Left colon (tissue), 2 donors: ENCODE measurements at places on chromosomes 4 and X.

DNA sequence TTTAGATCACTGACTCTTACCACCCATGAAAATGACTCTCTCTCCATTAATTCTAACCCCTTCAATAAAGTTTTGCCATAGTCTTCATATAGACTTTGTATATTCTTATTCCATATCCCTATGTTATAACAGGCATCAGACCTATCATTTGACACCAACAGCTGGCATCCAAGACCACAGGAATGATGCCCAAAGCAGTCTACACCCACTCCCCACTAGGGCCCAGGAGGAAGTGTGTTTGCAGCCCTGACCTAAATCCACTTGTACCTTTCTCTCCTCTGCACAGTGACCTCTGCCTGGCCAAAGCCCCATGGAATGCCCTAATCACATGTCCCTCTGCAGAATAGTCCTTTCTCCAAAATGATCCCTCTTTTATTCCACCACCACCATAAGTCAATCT is 219.2 kb downstream of the CBR4 start:
- DNase-seq, result no peak

DNA sequence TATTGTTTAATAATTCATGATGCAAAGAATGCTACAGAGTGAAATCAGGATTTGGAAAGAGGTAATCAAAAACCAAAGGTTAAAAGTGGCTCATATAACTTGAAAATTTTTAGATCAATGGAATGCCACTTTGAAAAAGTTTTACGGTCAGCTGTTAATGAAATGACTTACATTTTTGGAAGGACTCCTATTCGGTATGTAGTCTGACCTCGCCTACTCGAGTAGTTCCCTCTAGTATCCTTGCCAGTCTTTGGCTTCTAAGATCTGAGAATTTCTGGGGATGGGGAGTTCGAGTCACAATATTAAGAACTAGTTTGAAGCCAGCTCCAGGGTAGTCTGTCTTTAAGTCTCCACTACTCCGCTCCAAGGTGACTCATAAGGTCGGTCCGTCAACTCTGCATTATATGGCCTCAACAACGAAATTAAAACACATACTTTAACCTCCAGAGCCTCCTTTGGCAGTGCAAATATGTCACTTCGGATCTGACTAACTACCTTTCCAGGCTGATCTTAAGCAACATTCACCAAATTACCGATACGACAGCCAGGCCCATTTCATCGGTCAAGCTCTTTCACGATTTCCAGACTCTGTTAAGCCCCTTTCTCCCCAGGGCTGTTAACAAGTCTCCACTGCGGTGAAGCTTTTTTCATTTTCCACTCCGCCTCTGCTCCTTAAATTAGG is 733 bp upstream of the NAA15 start:
- DNase-seq, result peak; percentile 35

DNA sequence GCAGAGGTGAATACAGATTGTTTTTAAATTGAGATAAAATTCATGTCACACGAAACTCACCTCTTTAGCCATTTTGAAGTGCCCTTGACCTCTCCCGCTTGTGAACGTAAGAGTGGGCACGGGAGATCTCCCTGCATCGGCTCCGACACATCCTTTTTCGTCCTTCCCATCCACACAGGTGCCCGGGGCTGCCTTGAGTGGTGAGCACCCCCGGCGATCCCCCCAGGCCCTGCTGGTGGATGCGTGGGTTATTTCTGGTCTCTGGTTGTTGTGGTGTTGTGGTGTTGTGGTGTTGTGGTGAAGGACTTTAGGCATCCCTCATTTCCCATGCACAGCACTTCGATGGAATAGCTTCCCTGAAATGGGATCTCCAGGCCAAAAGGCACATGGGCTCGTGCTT is 46.1 kb downstream of the PSAPL1 start:
- no peak for DNase-seq

- no peak for DNase-seq
Measured at GRCh38 chr4:181949704-181950312, 293.4 kb upstream of the TENM3 start.

GRCh38 chr4:89837385-89837992 is 528 bp upstream of the SNCA start:
- peak; percentile 16 for DNase-seq

DNA sequence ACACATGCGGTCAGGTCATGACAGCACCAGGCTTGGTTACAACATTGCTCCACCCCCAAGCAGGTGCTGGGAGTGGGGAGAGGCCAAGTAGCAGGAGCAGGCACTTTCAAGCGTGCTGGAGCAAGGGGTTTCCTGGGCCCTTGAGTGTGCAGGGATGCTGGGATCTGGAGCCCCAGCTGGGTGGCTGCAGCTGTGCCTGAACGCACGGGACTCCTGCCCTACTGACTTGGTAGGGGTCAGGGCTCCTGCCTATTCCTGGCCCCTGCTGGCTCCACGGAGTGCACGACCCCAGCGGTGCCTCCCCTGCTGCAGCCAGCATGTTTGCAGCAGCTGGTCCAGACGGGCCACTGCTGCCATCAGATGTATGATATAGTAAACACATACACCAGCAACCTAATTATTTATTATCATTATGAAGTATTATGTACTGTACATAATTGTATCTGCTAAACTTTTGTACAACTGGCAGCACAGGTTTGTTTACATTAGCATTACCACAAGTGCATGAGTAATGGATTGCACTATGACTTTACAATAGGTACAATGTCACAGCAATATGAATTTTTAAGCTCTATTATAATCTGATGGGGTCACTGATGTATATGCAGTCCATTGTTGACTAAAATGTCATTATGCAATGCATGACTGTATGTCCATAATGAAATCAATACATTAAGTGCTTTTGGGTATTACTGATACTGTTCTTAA is 620.6 kb downstream of the RAPGEF2 start:
- no peak for DNase-seq
